ENCODE measurements at places on chromosomes 3 and 15.

GRCh38 chr15:48358229-48359152 lies 27.3 kb downstream of the DUT start:
- no peak for DNase-seq

- DNase-seq = no peak
Observed at GRCh38 chr15:39597751-39598185, 16.9 kb downstream of the THBS1 start.

DNA sequence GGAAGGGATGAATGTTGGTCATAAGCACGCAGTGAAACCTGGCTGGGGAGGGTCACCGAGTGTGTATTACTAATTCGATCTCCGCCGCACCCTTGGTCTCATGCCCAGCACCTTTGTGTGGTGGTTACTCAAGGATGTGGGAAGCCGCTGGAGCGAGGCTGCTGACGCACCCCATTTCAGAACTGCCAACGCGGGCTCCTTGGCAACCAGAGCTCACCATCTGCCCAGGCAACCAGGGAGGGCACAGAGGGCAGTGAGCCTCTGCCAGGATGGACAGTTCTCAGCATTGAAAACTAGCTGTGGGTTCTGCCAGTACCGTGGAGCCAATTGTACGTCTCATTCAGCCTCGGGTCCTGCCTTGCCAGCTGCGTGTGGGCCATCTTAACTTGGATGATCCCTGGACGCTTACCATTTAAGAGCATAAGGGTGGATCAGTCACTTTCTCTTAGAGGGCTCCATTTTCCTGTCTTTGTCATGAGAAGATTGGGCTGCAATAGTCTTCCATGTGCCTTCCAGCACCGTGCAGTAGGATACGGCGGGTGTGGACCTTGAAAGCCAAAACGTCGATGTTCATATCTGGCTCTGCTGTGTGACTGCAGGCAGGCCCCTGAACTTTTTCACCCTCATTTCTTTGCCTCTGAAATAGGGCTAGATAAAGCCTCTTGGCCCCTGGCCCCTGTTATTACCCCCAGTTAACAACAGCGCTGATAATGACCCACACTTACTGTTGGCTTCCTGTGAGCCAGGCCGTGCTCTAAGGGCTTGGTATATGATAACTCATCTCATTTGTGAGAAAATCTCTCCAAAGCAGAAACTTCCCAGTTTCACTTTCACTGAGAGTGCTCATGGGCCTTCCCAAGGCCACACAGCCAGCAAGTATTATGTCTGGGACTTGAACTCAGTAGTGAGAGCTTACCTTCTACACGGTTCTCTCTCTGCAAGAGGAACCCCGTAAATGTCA lies 238.8 kb downstream of the OPA1 start:
- no peak for DNase-seq

DNA sequence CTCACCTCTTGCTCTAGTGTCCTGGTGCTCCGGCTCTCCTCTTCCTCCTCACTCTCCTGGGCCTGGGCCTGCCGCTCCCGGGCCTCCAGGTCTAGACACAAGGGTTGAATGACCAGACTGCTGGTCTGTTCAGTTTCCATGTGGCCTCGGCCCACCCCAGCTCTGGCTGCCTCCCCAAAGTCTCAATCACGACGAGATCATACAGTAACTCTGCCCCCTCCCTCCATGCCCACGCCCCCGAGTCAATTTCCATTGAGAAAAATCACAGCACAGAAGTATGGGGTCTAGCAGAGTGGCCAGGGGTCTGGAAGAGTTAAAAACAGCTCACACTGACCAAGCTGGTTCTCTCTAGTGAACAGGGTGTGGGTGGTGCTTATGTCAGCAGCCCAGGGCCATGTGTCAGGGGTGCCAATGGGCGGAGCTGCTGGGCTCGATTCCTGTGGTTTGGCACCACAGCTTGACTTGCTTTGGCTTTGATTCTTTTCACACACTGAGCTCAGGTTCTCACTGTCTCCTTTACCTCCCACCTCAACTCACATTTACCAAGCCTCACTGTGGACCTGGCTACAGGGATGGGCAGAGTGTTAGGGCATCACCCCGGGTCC lies 6.9 kb downstream of the C15orf62 start:
- no peak for DNase-seq

DNA sequence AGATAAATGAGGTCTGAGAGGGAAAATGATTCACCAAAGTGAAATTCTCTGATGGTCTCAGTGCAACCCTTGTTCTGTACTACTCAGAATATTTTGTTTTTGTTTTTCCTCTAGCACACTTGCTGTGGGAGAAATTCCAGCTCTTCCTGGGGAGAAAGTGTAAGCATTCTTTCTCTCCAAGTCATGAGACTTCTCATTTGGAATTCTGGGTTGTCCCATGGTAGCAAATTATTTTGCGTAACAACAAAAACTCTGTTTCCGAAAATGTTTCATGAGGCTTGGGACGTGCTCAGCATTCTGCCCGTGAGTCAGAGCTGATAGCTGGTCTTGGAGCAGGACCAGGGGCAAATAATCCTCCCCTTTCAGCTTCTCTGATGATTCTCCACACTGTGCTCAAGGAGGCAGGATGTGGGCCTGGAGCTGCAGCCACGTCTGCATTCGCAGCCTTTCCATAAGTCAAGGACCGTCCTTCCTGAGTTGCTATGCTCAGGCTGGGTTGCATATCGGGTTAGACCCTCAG lies 70.3 kb downstream of the SENP2 start:
- DNase-seq = no peak
